ENCODE measurements at places on chromosomes 3 and 15.

DNA sequence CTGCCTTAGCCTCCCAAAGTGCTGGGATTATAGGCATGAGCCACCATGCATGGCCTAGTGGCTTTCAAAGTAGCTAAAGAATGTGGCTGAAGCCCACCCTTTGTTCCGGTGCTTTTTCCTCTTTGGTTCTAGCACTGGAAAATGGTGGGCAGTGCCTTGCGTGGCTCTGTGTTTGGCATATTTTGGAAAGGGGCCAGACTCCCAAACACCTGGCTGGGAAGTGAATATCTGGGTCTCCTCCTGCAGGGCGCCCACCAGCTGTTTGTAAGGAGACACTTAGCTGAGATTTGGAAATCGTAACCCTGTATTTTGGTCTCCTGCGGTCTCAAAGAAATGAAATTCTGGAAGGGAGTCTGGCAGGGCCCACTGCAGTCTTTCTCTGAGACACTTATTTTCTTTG lies 336.4 kb downstream of the IL20RB start:
- DNase-seq, result no peak

- no peak for DNase-seq
Observed at GRCh38 chr3:183698756-183699155, 1.2 kb downstream of the YEATS2 start.

DNA sequence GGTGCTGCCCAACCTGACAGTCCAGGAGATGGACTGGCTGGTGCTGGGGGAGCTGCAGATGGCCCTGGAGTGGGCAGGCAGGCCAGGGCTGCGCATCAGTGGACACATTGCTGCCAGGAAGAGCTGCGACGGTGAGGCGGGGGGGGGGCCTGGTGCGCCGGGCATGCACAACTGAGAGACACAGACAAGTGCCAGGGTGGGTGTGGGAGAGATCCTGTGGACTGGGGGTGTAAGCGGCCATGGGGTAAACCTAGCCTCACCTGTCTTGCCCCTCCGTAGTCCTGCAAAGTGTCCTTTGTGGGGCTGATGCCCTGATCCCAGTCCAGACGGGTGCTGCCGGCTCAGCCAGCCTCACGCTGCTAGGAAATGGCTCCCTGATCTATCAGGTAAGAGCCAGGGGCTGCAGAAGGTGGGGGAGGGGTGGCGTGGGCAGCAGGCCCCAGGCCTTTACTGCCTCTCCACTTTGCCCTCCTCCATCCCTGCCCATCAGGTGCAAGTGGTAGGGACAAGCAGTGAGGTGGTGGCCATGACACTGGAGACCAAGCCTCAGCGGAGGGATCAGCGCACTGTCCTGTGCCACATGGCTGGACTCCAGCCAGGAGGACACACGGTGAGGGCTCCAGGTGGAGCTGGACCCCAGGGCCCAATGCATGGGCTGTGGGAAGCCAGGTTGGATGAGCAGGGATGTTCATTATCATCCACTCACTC lies 3.3 kb downstream of the CHRD start:
- DNase-seq, result no peak

- no peak for DNase-seq
Observed at GRCh38 chr3:104578558-104578957, 788.2 kb upstream of the ALCAM start.

DNA sequence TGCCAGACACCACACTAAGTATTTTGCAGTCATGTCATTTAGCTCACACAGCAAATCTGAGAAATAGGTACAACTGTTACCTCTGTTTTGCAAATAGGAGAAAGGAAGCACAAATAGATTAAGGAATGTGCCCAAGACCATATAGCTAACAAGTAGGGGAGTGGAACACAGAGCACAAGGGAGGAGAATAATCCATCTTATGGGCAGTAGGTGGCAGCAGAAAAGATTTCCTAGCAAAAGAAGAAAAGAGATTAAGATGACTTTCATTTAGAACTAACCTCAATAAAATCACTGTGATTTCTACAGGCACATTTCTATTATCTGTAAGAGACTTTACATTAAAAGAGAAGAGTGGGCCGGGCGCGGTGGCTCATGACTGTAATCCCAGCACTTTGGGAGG lies 49.1 kb downstream of the NR1I2 start:
- DNase-seq, result no peak

- no peak for DNase-seq
Observed at GRCh38 chr3:174873832-174874657, 14.9 kb downstream of the NAALADL2 start.

GRCh38 chr3:100844063-100844936 lies 135.0 kb downstream of the TFG start:
- no peak for DNase-seq

Measured in stimulated activated CD8-positive, alpha-beta memory T cell treated with anti-CD3 and anti-CD28 coated beads, Interleukin-12 subunit alpha, Interleukin-12 subunit beta, amount 100 ng/mL, for 4 hours (primary cell).